ENCODE measurements at places on chromosomes 2 and 18. TPM values are rescaled to one million over a fixed set of nuclear protein-coding genes. Genes with fewer than 3 reads are reported as not detected.

- DNase-seq: no peak
Observed at GRCh38 chr2:111653103-111653624, 230.8 kb downstream of the ANAPC1 start.

DNA sequence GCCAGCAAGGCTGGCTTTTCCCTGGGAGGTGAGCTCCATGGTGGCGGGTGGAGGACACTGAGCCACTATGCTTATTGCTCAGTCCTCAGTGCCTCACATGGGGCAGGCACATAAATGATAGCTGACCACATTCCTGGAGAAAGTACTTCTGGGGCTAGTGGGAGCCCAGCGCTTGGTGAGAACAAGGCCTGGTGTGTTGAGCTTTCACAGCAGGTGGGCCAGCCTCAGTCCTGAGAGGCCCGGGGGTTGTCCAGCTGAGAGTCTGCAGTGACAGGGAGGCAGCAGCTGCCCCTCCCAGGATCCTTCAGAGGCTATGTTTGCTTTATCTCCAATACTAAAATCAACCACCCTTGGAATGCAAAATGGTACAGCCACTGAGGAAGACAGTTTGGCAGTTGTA lies 217.7 kb downstream of the ZBTB7C start:
- DNase-seq: no peak

DNA sequence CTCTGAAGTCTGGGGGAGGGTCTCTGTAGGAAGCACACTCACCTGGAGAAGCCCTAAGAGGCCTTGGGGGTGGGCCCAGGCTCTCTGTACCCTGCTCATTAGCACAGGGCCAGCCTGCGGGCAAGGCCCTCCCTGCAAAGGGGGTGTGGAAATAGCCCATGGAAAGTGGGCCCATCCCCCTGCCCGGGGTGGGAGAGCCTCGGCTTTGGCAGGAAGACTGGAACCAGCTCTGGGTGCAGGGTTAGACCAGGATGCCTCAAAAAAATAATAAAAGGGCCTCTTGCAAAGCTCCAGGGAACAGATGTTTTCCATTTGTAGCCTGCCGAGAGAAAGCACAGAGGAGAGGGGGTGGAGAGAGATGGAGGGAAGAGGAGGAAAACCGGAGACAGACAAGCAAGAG lies 98.7 kb downstream of the STPG4 start:
- no peak for DNase-seq

- no peak for DNase-seq
Observed at GRCh38 chr2:164920430-164920829, 34.9 kb downstream of the SLC38A11 start.

GRCh38 chr2:25230198-25230947 lies 62.0 kb upstream of the POMC start:
- no peak for DNase-seq

GRCh38 chr18:23878336-23878900 lies 136.1 kb upstream of the TTC39C start:
- DNase-seq: no peak

- DNase-seq: no peak
Observed at GRCh38 chr2:30781451-30781850, 25.8 kb downstream of the CAPN13 start.

- DNase-seq: no peak
Observed at GRCh38 chr2:98484652-98485452, 40.2 kb downstream of the INPP4A start.

DNA sequence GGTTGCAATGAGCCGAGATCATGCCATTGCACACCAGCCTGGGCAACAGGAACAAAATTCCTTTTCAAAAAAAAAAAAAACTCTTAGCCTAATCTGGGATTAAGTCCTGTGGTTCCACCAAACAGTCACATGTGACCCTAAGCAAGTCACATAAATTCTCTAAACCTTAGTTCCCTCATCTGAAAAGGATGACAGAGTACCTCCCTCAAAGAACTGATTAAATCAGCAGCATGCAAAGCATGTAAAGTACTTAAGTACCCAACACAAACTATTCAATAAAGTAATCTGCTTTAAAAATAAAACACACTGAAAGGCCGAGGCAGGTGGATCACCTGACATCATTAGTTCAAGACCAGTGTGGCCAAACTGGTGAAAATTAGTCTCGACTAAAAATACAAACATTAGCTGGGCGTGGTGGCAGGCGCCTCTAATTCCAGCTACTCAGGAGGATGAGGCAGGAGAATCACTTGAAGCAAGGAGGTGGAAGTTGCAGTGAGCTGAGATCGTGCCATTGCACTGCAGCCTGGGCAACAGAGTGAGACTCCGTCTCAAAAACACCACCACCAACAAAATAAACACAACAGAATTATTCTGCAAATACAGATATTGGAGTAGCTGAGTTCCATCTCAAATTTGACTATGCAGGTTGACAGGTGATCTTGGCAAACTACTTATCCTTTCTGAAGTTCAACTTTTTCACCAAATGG lies 7.0 kb downstream of the USP34 start:
- DNase-seq: no peak

DNA sequence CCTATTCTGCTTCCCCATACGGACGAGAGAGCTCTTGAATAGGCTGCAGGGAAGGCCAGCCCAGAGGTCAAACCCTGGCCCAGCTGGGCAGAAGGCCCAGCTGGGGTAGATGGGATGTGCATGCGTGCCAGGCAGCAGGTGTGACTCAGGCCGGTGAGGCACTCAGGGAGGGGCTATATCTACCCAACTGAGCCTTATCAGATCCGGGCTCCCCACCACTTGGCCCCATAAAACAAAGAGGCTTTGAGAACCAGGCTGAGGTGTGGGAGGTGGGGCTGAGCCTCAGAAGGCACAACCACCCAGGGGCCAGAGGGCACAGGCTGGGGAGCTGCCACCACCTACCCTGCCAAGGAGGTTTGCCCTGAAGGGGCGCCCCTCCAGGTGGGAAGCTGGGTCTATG lies 8.0 kb upstream of the CFAP65 start:
- no peak for DNase-seq

DNA sequence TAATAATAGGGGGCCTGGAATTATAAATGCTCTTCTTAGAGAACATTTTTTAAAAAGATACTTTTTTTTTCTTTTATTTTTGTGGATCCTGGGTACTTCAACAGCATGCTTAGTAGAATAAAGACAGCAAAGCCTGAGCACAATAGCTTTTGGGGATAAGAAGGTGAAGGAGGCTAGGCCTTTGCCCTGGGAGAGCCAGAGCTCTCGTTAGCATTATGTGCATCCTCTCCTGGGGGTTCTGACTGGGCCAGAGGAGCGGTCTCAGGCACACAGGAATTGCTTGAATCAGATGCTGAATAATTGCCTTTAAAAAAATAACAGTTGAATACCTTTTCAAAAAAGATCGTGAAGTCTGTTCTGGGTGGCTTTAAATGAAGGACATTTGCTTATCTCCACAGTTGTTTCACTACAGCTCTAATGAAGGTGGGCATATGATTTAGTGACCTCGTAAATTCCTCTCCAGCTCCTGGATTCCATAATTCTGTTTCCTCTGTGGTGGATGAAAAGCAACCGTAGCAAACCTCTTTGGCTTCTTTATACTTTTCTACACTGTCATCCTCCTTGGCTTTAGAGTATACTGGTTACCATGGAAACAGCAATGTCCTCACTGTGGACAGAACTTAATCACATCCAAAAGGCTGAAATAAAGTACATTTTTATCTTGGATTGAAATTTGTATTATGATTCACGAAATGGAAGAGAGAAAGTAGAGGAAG lies 133.8 kb downstream of the MAIP1 start:
- DNase-seq: no peak

DNA sequence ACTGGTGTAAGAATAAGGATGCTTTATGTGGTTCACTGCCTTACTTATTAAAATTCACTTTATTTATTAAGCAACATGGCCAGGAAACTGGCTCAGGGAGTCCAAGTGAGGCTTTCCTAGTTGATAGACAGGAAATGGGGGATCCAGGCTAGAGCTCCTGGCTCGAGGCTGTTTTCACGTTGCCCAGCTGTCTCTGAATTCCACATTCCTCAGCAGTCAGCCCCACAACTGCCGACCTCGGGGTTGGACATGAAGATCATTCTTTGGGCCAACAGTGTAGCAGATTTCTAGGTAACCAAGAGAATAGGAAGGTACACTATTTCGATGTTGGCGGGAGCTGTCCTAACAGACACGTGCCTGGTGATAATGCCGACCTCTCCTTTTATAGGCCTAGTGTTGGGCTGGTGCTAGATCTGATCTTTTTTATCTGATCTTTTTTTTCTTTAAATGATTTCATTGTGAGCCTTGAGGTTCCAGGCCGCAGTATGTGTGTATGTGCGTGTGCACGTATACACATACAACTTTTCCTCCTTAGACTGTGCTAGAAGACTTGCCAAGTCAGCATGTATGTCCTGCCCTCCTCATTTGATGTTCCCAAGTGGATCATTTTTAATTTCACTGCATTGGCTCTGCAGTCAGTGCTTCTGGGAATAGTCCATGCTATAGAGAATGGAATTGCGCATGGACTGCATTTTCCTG lies 103.5 kb downstream of the CABLES1 start:
- no peak for DNase-seq

DNA sequence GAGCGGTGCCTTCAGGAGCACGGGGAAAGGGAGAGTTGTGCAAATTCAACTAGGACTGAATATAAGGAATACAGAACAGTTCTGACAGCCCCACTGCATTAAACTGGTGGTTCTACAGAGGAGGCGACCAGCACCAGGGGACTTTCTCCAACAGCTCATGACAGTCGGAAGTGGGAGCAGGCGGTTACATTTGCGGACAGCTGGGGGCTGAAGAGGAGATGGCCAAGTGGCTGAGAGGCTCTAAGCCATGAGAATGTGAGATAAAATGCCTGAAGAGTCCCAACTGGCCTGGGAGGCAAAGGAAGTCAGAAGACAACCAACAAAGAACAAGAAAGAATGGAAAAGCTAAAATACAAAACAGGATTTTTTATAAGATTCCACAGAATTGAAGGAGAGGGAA lies 141.3 kb downstream of the L3MBTL4 start:
- DNase-seq: no peak

DNA sequence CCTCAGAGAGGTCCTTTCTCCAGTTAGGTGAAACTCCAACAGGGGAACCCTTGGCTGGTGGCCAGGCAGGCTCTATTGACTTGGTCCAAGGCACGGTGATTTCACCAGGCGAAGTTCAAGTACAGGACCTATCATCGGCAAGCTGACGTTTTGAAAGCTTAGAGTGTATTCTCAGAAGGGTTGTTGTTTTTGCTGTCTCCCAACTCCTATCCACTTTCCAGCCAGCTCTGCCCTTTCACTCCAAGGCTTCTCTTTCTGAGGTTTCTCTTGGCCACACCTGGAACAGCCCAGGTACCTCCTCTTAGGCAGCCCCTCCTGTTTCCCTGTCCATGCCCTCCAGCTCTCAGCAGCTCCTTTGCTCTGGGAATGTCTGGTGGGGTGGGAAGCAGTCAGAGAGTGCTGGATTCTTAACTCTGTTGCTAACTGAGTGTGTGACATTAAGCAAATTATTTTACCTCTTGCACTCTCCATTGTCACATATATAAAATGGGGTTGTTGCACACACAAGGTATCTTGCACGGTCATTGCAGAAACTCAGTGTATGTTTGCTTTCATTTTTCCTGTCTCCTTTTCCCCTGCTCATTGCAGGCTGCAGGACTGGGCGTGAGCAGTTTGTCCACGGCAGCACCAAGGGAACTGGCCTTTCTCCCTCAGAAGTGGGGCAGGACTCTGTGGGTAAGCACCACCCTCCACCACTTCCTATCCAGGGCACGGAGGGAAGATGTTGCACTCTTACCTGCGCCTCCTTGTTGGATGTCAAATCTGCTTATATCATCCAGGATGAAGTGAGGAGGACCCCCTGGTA lies 30.2 kb downstream of the CAPN13 start:
- no peak for DNase-seq

The GALR1 gene
- total RNA-seq: not detected

The KCNF1 gene
- total RNA-seq: not detected

The SPATA3 gene
- not detected for total RNA-seq

The MAP3K20 gene
- 40.8 TPM for total RNA-seq

The LRRTM1 gene
- not detected for total RNA-seq

The SP140 gene
- total RNA-seq: 15.0 TPM

The GALNT5 gene
- 33.9 TPM for total RNA-seq

The SKOR2 gene
- not detected for total RNA-seq

All from lower lobe of right lung (tissue), 2 donors.